ENCODE measurements at places on chromosomes 6 and 20.

DNA sequence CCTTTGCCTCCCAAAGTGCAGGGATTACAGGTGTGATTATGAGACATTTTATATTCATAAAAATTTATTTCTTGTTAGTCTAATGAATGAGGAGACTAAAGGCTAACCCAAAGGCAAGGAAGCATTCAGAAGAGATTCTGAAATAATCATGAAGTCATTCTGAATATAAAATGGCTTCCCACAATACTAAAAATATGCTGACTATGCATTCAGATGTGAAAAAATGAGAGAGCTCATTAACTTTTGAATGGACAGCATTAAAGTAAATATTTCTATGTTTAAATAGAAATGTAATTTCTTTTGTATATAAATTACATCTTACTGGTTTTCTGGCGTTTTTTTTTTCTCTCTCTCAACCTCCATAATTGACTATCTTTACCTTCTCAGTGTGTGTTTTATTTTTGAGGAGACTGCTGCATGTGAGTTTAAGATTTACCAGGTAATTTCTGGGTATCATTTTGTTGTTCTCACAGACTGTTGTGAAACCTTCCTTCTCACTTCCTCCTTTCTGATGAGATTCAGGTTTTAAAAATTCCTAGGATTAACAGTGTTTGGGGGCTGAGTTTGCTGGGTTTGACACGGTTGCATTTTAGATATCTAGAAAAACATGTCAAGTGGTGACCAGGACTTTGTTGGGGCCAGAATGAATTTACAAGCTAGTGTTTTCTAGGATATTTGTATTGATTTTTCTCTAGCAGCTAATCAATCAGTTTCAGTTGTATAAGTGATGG lies 316.6 kb downstream of the CDKAL1 start:
- no peak for DNase-seq

DNA sequence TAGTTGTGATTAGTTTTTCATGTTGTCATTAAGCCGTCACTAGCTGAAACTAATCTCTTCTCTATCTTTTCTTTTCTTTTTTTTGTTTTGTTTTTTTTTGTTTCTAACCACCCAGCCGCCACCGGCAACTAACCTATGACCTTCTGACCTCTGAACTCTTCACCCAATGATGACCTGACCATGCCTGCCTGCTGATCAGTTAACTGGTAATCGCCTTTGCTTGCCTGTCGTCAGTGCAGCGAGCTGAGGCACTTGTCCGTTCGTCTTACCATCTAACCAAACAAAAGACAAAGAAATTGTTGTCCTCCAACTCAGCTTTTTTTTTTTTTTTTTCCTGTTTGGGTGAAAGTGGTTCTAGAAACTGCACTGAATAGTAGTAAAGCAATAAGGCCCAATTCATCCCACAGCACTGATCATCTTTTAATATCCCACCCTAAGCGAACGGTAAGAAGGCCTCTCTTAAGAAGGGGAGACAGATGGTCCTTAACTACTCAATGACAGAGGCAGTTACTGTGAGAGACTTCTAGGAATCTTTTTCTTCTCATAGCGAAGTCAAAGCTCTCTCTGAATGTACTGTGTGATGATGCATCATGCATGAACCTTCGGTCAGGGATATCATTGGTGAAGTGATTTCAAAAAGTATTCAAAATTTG lies 156.2 kb downstream of the QKI start:
- no peak for DNase-seq

GRCh38 chr6:25124216-25124715 lies 154.9 kb upstream of the CARMIL1 start:
- no peak for DNase-seq

DNA sequence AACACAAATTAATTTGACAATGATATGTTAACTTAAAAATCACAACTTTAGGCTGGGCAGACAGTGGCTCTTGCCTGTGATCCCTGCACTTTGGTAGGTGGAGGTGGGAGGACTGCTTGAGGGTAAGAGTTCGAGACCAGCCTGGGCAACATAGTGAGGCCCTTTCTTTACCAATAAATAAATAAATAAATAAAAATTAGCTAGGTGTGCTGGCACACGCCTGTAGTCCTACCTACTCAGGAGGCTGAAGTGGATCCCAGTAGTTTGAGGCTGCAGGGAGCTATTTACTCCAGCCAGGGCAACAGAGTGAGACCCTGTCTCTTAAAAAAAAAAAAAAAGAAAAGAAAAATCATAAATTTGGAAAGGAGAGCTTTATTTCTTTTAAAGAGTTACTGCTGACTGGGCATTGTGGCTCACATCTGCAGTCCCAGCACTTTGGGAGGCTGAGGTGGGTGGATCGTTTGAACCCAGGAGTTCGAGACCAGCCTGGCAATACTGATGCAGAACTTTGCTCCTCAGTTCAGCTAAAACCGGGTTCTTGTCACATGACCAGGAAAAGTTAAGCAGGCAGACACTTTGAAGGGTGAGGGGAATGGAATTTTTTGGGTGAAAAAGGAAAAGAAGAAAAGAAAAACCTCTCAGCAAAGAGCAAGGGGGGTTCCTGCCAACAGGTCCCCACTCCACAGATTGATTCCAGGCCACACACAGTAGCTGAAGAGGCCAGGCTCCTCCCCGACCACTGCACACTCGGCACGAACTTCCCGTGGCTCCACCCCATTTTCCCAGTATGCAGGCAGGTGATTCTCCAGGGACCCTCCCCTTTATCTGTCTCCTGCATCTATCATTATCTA lies 44.0 kb upstream of the DDR1 start:
- no peak for DNase-seq

GRCh38 chr6:112743323-112743722 lies 396.2 kb downstream of the RFPL4B start:
- no peak for DNase-seq

DNA sequence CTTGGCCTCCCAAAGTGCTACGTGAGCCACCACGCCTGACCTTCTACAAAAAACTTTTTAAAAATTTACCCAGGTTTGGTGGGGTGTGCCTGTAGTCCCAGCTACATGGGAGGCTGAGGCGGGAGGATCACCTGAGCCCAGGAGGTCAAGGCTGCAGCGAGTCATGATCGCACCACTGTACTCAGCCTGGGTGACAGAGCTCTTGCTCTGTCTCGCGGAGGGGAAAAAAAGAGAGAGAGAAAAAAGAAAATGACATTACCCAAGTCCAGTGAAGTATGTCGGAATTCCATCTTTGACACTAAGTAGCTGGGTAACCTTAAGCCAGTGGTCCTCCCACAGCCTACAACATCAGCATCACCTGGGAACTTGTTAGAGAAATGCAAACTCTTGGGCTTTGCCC lies 18.8 kb upstream of the MAP1LC3A start:
- DNase-seq: no peak

GRCh38 chr6:151263967-151264366 lies 24.2 kb downstream of the AKAP12 start:
- DNase-seq: no peak

DNA sequence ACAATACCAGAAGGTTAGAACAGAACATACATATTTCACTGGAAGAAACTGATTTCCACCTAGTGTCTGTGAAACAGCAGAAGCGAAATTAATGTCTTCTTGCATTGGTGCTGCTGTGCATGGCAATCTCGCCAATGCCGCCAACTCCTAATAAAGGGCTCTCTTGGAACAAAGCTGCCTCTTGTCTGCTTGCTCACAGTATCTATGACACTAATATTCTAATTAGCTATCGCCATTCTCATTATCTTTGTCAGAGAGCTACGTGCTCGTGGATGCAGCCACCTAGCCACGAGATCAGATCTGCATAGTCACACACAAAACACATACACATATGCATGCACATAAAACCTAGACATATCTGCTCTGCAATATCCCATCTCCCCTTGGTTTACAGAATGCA lies 145.9 kb upstream of the OLIG3 start:
- DNase-seq: no peak

DNA sequence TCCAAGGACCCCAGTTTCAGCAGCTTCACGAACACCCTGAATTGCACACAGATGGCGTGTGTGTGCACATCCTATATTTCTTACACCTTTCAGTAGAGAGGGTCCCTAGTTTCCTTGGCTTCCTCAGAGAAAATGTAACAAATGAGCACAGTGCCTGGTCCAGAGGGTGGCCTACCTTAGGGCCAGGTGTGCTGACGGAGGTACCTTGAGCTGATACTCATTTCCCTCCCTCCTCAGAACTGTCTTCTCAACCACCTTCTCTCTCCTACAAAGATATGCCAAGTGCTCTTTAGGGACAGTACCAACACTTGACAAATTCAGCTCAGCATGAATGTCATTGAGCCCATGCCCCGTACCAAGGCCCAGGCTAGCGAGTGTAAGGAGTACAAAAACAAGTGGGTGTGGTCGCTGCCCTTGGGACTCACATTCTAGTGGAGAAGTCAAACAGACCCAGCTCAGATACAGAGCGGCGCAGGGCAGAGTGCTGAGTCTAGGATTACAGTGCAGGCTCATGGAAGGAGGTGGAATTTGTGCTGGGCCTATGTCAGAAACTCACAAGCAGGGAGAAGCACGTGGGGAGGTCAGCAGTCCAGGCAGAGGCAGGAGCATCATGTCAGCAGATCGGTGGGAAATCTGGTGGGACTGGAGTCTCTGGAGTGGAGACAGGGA lies 9.6 kb upstream of the BPHL start:
- no peak for DNase-seq

DNA sequence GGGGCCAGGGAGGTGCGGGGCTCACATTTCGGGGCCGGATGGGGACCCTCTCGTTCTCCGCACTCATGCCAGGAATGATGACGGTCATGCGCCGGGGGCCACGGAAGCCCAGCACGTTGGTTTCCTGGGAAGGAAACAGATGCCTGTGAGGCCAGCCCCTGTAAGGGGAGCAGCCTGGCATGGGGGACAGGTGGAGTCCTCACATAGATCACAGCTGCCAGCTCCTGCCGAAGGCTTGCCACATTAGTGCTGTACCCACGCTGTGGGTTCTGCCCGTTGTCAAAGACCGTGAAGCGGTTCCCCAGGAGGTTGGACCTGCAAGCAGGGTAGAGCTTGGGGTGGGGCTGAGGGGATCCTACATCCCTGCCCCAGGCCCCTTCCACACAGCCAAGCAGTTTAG lies 6.7 kb upstream of the TEAD3 start:
- DNase-seq: peak; percentile 37

DNA sequence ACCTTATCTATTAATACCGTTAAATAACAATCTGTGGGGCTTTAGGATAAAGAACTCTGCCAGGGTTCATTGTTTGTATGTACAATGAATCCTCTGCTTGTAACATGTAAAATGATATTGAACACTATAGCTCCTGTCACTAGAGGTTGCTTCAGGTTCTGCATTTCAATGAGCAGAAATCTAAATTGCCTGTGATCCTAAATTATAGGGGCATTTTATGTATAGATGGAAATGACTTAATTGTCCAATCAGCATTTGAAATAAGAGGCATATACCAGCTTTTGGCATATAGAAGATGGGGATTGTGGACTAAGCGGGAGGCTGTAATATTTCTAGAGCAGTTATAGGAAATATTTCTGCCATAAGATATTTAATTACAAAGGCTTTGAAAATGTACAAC lies 2.0 kb downstream of the NCOA3 start:
- DNase-seq: no peak

DNA sequence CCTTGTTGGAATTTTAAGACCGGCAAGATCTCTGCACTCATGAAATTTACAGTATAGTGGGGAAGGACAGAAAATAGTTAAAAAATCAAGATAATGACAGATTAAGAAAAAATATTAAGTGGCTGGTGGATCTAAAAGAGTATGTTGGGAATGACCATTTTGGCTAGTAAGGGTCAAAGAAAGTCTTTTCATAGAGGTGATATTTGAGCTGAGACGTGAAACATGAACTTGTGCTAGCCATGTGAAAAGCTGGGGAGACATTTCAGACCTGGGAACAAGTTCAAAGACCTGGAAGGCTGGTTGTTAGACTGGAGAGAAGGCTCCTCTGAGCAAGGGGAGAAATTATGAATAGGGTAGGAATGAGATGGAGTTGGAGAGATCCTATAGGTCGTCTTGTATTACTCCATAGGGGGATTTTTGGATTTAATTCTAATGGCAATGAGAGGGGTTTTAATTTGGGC lies 4.7 kb downstream of the BICRAL start:
- DNase-seq: no peak

DNA sequence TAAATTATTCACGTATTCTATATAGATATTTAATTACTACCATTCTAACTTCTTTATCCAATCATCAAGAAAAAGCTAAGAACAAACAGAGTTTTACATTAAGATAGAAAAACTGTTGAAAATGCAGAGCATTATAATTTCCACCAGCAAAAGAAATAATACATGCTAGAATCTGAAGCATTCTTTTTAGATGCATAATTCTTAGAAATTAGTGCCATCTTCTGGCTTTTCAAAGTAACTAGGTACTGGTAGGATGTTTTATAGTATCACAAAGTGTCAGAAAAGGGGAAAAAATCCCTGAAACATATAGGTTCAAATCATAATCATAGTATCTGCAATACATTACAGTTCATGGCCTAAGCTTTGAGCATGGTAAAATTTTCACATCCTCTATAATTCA lies 178.9 kb downstream of the PHF3 start:
- no peak for DNase-seq

GRCh38 chr20:41017448-41018042 lies 11.1 kb upstream of the TOP1 start:
- no peak for DNase-seq

DNA sequence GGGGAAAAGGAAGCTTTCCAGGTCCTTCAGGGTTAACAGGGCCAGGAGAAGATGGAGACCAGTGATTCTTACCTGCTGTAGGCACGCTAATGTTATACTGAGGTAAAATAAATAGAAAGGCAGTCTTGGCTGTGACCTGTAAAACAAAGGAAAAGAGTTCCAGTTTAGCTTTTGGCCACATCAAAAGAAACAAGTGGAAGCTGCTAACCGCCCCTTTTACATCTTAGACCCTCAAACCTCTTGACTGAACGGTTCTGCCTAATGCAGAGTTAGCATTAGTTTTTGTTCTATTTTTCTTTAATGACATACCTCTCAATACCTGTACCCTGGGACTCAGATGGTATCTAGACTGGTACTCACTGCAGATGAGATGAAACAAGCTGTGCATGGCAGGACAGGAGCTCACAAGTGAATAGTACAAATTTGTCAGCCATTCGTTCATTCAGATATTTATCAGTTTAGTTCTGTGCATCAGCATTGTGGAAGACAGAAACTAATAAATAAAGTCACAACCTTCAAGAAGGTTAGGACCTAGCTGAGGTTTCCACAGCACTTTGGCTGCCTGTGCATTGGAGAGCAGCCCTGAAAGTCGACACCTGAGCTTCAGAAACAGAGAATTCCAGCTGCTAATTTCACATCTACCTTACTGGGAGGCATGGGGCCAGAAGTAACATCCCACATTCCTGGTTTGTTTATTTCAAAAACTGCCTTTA lies 41.0 kb downstream of the TRAM2 start:
- no peak for DNase-seq

- DNase-seq: peak; percentile 76
Measured at GRCh38 chr6:108029226-108029921, 45.2 kb downstream of the OSTM1 start.

DNA sequence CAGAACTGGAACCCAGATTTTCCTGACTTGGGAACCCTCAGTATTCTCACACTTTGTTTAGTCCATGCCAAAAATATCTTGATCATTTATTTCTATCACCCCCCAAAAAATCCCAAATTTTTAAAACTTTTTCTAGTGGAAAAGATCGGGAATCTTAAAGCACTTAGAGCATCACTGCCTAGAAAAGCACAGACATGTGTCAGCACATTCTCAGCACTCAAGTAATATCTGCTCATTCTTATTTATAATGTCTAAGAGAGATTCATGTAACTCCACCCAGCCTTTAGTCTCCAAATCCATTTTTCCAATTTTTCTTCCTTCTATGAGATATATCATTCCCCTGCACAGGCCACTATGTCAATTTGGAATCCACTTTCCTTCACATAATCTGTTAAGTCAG lies 29.9 kb upstream of the HSF2 start:
- no peak for DNase-seq
